ENCODE measurements at places on chromosomes 7 and 10. TPM values are rescaled to one million over a fixed set of nuclear protein-coding genes. Genes with fewer than 3 reads are reported as not detected.

GRCh38 chr10:1465418-1465911 is 271.9 kb downstream of the ADARB2 start:
- peaks cover 41% of the 10 kb centered on the region for H3K27me3 ChIP-seq
- no peaks in the 10 kb centered on the region for H3K36me3 ChIP-seq
- H3K27ac ChIP-seq = no peak overlapping the region
- H3K4me1 ChIP-seq = no peaks in the 10 kb centered on the region
- H3K4me3 ChIP-seq = no peak overlapping the region
- no peak for DNase-seq

TUBAL3 gene
- total RNA-seq = 0.66 TPM

CYP17A1 gene
- not detected for total RNA-seq

DNA sequence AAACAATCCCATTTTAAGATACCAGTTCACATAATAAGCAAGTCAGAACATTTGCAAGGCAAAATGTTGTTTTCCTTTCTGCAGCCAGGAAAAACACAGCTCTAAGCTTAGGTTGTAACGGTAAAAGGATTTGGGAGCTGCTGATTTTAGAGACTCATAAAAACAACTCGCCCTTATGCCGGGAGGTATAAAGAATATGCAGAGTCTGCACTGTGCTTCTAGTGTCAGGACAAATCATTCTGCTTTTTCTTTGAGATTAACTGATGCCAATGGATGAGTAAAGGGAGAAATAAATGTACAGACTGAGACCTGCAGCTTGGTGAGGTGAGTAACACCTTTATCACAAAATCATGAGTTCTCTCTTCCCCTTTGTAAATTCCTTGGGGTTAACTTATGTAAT is 2.0 kb upstream of the SFR1 start:
- no peak overlapping the region for H3K4me3 ChIP-seq
- no peaks in the 10 kb centered on the region for H3K27me3 ChIP-seq
- no peaks in the 10 kb centered on the region for H3K36me3 ChIP-seq
- no peak for DNase-seq
- peaks cover 20% of the 10 kb centered on the region for H3K4me1 ChIP-seq
- peak overlapping the region; percentile 93 for H3K27ac ChIP-seq
